ENCODE measurements at places on chromosomes 16 and 17.
A peak's percentile ranks its signal among the peaks of the same experiment; 100 is the strongest.

DNA sequence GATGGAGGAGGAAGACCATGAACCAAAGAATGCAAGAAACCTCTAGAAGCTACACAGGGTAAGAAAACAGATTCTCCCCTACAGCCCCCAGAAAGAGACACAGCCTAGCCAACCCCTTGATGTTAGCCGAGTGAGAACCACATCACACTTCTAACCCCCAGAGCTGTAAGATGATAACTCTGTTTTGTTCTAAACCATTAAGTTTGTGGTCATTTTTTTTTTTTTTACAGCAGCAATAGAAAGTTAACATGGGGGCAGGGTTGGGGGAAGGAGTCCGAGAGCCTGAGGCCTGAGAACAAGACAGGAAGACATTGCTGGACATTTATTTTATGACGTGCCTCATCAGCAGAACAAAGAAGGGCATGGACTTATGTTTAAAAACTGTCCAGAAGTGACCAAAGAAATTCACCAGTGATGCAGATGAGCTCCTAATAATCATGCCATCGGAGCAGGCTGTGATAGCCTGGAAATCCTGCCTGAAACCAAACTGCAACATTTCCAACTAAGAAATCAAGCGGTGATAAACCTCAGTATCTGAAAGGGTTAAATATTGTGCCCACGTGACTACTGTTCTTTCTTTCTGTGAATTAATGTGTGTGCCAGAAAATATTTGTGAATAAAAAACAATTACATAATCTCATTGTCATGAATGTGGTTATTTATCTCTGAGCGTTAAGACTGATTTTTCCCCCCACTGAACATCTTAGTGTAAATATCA is 1.1 kb downstream of the ABCA9 start:
- DNase-seq, result peak; percentile 73

- DNase-seq, result peak; percentile 10
Observed at GRCh38 chr17:58870747-58871146, 115.1 kb downstream of the PPM1E start.

- no peak for DNase-seq
Observed at GRCh38 chr17:63514477-63514876, 8.7 kb upstream of the KCNH6 start.

DNA sequence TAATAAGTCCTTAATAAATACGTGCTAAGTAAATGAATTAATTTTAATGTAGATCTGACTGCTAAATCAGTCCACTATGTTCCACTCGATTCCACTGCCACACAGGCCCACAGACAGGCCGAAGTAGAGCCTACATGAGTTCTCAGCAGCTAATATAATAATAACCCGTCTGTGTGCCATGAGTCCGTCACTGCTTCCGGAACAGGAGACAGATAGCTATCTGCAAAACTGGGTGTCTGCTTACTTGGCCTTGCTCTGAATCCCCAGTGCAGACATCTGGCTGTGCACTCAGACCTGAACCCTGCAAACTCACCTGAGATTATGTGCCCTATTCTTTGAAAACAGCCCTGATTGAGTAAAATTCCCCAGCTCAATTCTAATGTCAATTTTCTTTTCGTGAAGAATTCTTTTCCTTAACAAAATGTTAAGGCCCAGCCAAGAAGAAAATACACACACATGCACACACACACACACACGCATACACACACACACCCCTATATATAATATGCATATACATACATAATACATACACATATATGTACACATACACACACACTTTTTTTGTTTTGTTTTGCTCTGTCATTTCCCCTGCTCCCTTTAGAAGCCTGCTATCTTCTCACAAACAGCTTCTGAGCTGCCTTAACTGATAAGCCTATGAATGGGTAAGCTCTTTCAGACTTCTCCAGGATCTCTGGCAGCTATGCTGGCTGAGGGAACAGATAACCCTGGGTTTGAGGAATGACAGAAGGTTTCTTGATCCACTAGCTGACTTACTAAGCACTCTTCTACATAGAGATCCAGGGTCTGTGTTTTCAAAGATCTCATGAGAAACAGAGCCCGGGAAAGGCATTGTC is 39.8 kb upstream of the TOM1L1 start:
- no peak for DNase-seq

DNA sequence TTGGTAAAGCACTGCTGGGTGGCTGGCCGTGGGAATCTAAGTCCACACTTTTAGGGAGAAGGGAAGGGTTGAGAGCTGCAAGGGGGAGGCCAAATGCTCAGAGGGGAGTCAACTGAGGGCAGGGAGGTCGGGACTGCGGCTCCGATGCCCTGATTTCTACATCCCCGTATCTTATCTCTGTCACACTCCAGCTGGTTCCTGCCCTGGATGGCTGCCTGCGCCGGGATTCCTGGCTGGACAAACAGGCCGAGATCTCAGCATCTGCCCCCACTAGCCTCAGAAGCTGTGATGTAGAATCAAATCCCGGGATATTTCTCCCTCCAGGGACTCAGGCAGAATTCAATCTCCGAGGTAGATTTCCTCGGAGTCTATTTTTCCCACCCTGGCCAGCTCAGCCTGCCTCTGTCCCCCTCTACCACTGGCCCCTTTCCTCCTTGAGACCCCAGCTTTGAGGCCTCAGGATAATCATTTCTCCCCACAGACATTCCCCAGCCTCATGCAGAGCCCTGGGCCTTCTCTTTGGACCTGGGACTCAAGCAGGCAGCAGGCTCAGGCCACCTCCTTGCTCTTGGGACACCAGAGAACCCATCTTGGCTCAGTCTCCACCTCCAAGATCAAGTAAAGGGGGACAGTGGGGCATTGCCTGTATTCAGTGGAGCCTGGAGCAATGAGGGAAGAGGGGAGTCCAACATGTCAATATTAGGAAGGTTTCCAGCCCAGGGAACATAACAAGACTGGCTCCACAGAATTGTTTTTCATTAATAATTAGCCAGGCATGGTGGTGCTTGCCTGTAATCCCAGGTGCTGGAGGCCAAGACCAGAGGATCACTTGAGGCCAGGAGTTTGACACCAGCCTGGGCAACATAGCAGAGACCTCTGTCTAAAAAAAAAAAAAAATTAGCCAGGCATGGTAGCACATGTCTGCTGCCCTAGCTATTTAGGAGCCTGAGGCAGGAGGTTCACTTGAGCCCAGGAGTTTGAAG is 1.8 kb downstream of the SHBG start:
- no peak for DNase-seq

- DNase-seq, result no peak
Observed at GRCh38 chr17:55624772-55625433, 97.8 kb downstream of the TMEM100 start.

DNA sequence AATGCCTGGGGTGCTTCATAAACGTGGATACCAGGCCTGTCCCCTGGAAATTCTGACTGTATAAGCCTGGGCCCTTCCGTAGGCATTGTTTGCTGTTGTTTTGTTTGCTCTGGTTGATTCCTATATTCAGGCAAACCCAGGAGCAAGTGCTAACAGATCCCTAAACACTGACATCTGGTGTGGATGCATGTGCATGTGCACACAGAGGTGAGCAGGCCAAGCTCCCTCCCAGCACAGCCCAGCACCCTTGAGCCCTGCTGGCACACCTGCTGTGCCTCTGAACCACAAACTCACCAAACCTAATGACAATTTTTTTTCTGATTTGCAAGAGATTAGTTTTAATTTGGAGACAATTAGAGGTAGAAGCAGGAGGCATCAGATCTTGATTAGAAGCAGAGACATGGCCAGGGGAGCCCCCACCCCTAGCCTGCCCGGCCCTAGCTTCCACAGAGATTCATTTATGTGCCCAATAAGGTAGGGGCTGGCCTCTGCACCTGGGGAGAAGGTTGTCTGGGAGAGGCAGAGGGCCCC is 40.4 kb downstream of the TMEM132E start:
- no peak for DNase-seq

DNA sequence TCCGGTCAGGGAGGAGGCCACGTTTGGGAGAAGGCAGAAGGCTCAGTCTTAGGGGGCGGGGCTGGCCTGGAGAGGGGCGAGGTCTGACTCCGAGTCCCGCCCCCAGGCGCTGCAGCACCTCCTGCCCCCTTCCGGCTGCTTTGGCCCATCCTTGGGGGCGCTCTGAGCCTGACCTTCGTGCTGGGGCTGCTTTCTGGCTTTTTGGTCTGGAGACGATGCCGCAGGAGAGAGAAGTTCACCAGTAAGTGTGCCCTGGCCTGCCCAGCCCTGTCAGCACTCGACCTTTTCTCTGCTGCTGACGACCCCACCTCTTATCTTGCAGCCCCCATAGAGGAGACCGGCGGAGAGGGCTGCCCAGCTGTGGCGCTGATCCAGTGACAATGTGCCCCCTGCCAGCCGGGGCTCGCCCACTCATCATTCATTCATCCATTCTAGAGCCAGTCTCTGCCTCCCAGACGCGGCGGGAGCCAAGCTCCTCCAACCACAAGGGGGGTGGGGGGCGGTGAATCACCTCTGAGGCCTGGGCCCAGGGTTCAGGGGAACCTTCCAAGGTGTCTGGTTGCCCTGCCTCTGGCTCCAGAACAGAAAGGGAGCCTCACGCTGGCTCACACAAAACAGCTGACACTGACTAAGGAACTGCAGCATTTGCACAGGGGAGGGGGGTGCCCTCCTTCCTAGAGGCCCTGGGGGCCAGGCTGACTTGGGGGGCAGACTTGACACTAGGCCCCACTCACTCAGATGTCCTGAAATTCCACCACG is 1.5 kb downstream of the TNFRSF12A start:
- peak; percentile 97 for DNase-seq

DNA sequence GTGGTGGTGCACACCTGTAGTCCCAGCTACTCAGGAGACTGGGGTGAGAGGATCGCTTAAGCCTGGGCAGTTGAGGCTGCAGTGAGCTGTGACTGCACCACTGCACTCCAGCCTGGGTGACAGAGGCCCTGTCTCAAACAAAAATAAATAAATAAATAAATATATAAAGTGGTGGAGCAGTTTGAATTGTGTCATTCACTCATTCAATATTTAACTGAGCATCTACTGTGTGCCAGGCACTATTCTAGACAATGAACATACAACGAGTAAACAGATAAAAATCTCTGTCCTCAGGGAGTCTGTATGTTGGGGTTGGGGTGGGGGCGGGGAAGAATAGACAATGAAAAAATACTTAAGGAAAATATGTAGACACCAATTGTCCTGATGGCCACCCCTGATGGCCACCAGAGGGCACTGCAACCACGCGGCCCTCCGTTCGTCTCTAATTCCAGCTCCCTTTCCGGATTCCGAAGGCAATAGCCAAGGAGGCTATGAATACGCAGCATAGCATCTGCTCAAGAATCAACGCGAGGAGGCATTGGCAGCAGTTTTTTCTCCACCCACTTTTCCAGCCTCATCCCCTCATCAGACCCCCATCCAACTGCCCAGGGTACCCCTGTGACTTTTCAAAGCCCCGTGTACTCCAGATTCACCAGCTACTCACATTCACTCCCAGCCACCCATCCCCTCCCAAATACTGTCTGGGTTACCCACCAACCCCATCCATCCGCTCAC is 21.4 kb downstream of the QPRT start:
- DNase-seq, result peak; percentile 93

- peak; percentile 4 for DNase-seq
Observed at GRCh38 chr16:72126429-72126765, 32.8 kb downstream of the DHX38 start.

DNA sequence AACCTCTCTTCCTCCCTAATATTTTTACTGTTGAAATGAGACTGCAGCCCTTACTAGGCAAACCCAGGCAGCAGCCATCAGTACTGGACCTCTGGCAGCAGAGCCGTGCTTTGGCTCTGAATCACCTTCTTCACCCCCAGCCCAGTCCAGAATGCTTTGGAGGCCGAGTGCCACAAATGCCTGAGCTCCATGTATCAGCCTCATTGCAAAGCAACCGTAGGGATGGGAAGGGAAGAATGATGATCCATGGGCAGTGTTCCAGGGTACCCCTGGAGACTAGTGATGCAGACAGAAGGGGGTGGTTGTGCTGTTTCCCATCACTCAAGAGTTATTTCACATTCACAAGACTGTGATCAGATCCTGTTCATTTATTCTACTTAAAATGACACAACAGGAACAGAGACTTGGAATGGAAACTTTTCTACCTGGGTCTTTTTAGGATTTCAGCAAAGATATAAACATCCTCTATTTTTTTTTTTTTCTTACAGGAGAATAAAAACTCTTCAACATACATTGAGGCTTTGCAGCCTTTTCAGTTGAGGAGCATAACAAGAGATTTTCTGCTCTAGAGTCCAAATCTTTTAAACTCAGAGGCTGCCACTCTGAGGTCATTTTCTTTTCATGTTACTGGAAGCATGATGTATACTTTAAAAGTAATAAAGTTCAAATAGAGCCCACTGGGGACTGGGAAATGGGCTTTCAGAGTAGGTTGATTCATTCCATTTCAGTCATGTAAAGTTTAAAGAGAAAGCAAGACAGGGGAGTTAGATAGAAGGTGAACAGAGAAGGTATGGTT is 138.3 kb downstream of the KCNJ2 start:
- peak; percentile 36 for DNase-seq

DNA sequence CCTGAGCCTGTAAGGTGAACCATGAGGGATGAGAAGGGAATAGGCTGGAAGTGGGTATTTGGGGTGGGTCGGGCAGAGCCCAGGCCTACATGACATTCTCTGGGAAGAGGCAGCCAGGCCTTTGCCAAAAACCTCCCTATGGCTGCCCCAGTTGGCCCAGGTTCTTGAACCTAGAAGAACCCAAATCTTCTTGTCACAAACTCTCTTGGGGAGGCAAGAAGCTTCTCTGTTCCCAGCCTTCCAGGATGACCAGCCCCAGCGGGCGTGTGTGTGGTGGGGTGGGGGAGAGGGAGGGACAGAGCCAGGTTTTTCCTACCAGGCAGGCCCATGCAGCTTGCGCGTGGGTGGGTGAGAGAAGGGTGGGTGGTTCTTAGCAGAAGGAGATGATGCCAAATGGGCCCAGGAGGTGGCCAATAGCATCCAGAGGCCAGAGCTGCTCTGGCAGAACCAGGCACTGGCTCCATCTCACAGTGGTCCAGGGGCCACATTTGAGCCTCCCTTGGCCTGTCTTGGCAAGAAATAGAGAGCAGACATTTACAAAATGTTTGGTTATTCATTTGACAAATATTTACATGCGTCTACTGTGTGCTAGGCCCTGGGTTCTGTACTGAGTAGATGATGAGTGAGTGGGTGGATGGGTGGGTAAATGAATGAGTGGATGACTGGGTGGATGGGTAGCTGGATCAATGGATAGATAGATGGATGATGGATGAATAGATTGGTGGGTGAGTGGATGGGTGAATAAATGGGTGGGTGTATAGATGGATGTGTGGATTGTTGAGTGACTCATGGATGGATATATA is 44.3 kb upstream of the PLCG2 start:
- DNase-seq, result no peak

GRCh38 chr16:71792176-71792575 is 16.5 kb downstream of the AP1G1 start:
- no peak for DNase-seq

GRCh38 chr16:8887952-8888560 is 5.9 kb downstream of the LITAFD start:
- DNase-seq, result peak; percentile 74

Data from cardiac fibroblast (primary cell).